ENCODE measurements at places on chromosomes 1 and 21.

DNA sequence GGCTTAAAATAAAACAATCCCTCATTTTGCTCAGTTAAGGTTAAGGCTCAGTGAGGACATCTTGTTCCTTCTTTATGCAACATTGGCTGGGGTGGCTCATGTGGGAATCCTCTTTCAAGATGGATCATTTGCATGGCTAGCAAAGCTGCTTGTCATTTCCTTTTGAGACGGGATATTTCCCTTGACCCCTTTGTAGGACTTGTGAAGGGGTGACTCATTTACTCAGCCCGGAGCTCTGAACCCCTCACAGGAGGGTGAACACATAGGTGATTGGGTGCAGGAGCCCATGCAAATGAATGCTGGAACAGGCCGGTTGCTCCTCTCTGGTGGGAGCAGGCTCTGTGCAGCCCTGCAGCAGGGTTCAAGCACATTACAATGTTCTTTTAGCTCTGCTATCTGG is 15.8 kb upstream of the C8A start:
- no peak for DNase-seq

GRCh38 chr1:221672239-221672645 is 69.6 kb downstream of the DUSP10 start:
- peak; percentile 82 for DNase-seq

GRCh38 chr1:243496187-243496646 is 240.4 kb downstream of the SDCCAG8 start:
- DNase-seq: no peak

DNA sequence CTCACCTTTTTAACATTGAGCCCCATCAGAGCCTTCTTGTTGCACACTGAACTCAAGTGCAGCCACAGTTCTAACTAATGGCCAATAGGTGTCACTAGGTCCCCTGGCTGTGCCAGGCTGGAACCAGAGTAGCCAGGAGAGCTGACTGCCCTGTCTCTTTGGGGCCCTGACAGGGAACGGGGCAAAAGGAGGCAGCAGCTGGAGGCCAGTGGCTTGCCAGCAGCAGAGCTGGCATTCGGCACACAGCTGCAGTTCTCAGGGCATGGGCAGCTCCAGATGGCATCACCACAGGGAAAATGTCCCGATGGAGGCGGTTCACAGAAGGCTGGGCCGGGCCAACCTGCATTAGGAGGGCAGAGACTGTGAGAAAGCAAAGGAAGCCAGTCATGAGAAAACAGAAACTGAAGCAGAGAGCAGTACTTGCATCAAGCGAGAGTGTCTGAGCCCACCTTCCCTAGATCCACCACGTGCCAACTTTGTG is 188.6 kb downstream of the FCRL5 start:
- peak; percentile 50 for DNase-seq

DNA sequence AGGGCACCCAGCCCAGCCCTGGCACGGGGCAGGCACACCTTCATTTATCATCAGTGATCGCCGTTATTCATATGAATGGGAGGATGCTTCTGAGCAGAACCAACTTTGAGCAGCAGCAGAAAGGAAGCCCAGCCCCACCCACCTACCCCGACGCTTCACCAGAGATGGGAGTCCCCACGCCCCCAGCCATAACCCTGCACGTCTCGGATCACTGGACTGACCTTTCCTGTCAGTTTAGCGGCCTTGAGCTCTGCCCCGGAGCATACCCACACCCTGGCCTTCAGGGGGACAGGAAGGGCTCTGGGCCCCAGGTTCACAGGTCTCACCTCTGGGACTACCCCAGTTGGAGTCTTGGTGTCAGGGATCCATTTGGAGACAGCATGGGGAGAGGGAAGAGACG is 18.1 kb downstream of the LRP8 start:
- DNase-seq: no peak

- peak; percentile 34 for DNase-seq
These were observed 161.6 kb downstream of the CHRM3 start for GRCh38 chr1:239547987-239548386.

DNA sequence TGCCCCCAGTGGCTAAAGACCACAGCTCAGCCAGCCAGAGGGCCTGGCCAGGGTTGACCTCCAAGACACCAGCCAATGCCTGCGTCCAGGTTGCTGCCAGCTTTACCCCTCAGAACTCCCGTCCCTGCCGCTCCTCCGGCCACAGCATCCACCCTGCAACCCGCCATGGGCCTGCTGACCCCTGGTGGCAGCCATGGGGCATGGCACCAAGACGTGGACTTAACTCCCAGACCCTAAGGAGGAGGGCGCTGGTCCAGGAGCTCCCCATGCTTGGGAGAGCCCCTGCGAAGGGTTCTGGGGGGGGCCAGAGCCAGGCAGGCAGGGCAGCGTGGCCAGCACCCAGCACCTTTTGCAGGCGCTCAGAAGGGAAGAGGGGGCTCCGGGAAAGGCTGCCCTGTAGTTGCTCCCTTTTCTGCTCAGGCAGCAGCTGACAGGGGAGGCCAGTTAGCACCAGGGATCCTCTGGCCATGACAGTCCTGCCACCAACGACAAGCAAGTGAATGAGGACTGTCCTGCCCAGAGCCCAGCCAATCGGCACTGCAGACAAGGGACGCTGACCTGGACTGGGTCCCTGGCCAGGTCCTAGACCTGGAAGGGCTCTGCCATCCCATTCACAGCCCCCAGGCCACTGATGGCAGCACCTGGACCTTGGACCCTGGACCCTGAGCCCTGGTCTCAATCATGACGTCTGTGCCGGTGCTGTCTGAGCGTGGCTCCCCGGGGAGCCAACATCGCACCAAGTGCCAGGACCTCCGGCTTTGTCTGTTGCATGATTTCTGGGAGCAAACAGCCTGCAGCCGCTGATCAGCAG is 246.2 kb downstream of the NPHP4 start:
- peak; percentile 56 for DNase-seq

DNA sequence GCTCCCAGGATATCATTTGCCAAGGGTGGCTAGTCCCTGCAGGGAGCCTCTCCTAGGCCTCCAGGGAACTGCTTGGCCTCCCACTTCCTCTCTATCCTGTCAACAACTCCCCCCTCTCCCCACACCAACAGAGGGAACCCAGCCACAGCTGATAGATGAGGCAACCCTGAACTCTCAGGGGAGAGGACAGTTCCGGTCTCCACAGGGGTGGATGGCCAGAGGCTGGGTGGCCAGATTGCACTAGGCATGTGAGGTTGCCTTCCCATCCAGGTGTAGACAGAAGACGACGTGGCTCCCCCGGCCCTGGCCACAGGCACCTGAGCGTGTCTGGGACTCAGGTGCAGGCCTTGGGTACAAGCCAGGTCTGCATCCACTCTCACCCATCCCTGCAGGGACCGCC is 53.3 kb downstream of the TOR1AIP2 start:
- DNase-seq: no peak
